GM23248 (cell line): ENCODE measurements at places on chromosomes 1 and 21. TPM values are rescaled to one million over a fixed set of nuclear protein-coding genes. Genes with fewer than 3 reads are reported as not detected.

DNA sequence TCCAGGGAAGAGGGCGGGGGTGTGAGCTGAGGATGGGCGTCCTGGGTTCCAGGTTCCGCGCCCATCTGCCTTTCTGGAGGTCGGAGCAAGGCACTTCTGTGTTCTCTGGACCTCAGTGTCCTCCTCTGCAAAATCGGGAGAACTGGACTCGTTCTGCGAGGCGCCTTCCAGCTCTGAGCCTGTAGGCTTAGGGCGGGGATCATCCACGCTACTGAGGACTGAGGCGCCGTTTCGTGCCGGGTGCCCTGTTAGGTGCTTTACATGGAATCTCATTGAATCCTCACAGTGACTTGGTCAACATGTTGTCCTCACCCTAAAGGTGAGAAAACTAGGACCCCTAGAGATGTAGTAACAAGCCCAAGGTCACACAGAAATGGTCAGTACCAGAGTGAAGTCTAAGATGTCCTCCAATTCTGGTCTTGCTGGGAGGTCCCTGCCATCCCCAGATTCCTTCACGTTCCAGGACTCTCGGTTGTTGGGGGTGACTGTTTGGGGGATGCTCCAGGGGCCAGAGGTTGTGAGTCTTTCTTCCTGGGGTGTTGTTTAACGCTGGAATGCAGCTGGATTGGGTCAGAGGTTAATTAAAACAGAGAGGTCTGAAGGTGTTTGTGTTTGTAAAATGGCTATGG, 677 bp downstream of the PRKAA2 start:
- H3K27me3 ChIP-seq, result no peaks in the 10 kb centered on the region
- H3K36me3 ChIP-seq, result no peaks in the 10 kb centered on the region
- H3K4me3 ChIP-seq, result peak overlapping the region; percentile 81
- no peak overlapping the region for H3K27ac ChIP-seq
- no peaks in the 10 kb centered on the region for H3K4me1 ChIP-seq

DNA sequence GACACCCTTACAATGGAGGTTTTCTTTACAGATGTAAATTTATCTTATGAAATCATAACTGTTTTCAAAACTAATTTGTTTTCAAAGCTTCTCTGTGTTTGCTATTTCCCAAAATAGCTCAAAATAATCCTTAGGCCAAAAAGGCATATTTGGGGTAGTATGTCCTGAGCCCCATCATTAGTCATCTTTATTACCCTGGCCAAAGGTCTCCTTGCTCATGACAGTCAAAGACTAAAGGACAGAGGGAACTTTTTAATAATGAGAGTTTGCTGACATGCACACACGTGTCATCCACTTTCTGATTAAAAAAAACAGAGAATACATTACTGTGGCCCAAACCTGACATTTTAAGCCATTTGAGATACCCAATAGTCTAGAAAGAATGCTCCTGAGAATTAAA, 221.9 kb upstream of the DUSP10 start:
- no peaks in the 10 kb centered on the region for H3K36me3 ChIP-seq
- no peak overlapping the region for H3K27ac ChIP-seq
- H3K4me1 ChIP-seq, result peaks cover 28% of the 10 kb centered on the region
- no peaks in the 10 kb centered on the region for H3K27me3 ChIP-seq
- no peak overlapping the region for H3K4me3 ChIP-seq
- no peak for DNase-seq

The PCSK9 gene
- 0.11 and 0.25 TPM in 2 replicates for total RNA-seq

- no peaks in the 10 kb centered on the region for H3K36me3 ChIP-seq
- H3K4me1 ChIP-seq, result 0 out of 2 replicates have a peak, but pooled peaks cover 5% of the 10 kb centered on the region
- peak; percentile 65 for DNase-seq
- H3K4me3 ChIP-seq, result no peak overlapping the region
Measured at GRCh38 chr1:159817276-159818041, 9.2 kb upstream of the SLAMF8 start.

DNA sequence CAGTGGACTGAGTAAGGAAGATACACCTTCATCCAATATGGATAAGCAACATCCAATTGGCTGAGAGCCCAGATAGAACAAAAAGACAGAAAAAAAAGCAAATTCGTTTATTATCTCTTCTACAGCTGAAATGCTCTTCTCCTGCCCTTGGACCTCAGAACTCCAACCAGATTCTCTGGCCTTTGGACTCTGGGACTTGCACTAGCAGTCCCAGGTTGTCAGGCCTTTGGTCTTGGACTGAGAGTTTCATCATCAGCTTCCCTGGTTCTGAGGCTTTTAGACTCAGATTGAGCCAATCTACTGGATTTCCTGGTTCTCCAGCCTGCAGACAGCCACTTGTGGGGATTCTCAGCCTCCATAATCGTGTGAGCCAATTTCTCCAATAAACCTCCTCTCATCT, 926.8 kb downstream of the PLA2G4A start:
- DNase-seq, result no peak
- H3K36me3 ChIP-seq, result no peaks in the 10 kb centered on the region
- no peak overlapping the region for H3K4me3 ChIP-seq
- no peaks in the 10 kb centered on the region for H3K27me3 ChIP-seq

DNA sequence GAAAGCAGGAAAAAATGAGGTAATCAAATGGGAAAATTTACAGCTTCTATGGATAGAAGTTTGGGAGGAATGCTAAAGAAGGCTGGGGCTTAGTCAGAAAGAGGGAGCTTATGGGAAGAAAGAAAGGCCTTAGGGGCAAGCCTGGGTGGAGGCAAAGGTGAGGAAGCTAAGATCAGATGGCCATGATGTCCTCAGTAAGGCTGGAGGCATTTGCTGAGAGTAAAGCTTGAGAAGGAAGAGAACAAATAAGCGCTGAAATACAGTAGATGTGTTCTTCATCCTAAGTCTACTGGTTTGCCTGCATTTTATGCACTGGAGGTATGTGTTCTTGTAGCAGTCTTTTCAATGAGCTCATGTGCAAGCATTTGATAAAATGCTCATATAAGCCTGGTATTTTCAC, 355.4 kb downstream of the BRINP2 start:
- no peak overlapping the region for H3K4me3 ChIP-seq
- no peak for DNase-seq
- H3K27ac ChIP-seq, result no peak overlapping the region
- no peaks in the 10 kb centered on the region for H3K4me1 ChIP-seq
- H3K36me3 ChIP-seq, result no peaks in the 10 kb centered on the region

The NRDC gene
- 55.2 and 62.5 TPM in 2 replicates for total RNA-seq

DNA sequence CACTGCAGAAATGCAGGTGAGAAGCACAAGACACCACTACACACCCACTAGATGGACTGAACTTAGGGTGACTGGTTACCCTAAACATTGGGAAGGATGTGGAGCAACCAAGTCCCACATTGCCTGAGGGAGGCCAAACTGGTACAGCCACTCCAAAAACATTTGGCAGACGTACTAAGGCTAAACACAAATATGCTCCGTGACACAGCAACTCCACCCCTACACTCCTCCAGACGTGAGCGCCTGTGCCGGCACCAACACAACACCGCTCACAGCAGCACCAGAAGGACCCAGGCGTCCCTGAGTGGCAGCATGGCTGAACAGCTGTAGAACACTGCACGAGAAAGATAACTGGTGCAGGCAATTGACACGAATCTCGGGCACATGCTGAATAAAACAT, 14.7 kb downstream of the PTTG1IP start:
- no peak overlapping the region for H3K4me3 ChIP-seq
- H3K36me3 ChIP-seq, result peaks cover 49% of the 10 kb centered on the region
- no peaks in the 10 kb centered on the region for H3K27me3 ChIP-seq
- H3K27ac ChIP-seq, result no peak overlapping the region

The CALML6 gene
- 0.11 and 0.51 TPM in 2 replicates for total RNA-seq

The MROH9 gene
- total RNA-seq, result 0.25 TPM in 1 of 2 replicates, not detected in the other

- no peak overlapping the region for H3K27ac ChIP-seq
- DNase-seq, result no peak
- no peaks in the 10 kb centered on the region for H3K36me3 ChIP-seq
- H3K27me3 ChIP-seq, result no peaks in the 10 kb centered on the region
Measured at GRCh38 chr1:21350202-21350885, 60.1 kb upstream of the ECE1 start.

The IFNLR1 gene
- not detected in 2 replicates for total RNA-seq

DNA sequence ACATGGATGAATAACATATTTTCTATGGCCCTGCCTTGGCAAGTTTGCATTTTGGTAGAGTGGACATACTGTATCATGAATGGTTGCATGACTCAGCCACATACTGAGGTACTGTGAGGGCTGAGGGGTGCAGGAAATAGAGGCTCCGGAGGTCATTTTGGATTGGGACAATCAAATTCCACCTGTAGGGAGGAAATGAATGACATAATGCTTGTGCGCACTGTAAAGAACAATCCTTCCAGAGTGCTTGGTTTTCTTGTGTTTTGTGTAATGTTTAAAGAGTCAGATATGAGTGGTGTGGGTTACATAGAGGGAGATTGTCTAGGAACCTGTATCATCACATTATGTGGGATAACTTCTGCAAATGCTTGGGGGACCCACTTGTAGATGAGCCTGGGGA, 329.9 kb upstream of the PROX1 start:
- H3K27me3 ChIP-seq, result no peaks in the 10 kb centered on the region
- no peak overlapping the region for H3K27ac ChIP-seq
- H3K4me1 ChIP-seq, result no peaks in the 10 kb centered on the region
- no peak for DNase-seq
- no peaks in the 10 kb centered on the region for H3K36me3 ChIP-seq

- H3K36me3 ChIP-seq, result no peaks in the 10 kb centered on the region
- no peaks in the 10 kb centered on the region for H3K4me1 ChIP-seq
- H3K27me3 ChIP-seq, result no peaks in the 10 kb centered on the region
- H3K27ac ChIP-seq, result no peak overlapping the region
- no peak for DNase-seq
Measured at GRCh38 chr21:45906196-45906805, 75.3 kb upstream of the COL6A1 start.

DNA sequence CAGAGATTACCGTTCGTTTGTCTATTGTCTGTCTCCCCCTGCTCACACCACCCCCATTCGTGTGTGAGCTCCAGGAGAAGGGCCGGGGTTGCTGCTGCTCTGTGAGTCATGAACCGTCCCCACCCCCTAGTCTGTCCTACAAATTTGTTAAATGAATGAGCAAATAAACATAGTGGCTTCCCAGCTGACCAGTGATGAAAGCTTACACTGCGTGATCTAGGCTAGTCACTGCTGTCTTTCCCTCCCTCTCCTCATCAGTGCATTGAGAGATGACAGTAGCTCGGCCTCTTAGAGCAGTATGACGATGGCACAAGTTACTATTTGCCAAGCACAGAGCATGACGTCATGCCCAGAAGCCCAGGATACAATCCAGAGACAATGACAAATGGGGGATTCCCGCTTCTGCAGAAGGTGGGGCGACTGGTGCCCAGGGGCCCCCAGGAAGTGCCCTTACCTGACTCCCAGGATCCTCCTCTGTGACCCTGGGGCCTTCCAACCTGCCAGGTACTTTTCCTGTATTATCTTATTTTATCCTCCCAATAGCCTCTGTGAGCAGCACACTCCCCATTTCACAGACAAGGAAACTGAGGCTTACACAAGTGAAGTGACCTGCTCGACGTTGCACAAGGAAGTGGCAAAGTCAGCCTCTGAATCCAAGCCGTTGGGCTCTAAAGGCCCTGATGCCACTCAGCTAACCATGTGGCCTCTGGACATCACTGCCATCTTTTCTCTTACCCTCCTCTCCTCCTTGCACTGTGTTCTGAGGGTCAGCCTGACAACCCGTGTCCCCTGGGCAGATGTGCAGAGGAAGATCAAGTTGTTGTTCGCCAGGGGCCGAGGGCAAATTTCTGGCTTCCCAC, 8.6 kb upstream of the EPHA2 start:
- peak; percentile 98 for DNase-seq
- H3K27ac ChIP-seq, result peak overlapping the region; percentile 54
- no peaks in the 10 kb centered on the region for H3K36me3 ChIP-seq
- no peak overlapping the region for H3K4me3 ChIP-seq
- H3K27me3 ChIP-seq, result no peaks in the 10 kb centered on the region
